ENCODE measurements at places on chromosomes 12 and 14. TPM values are rescaled to one million over a fixed set of nuclear protein-coding genes. Genes with fewer than 3 reads are reported as not detected.
A peak's percentile ranks its signal among the peaks of the same experiment; 100 is the strongest.

LEMD3 gene
- total RNA-seq: 68.9 TPM

KLHL33 gene
- total RNA-seq: 0.72 TPM

NANOG gene
- total RNA-seq: not detected

IPO4 gene
- 33.7 TPM for total RNA-seq

TC2N gene
- 138 TPM for total RNA-seq

CYP46A1 gene
- total RNA-seq: not detected

GNB3 gene
- not detected for total RNA-seq

GRCh38 chr12:76031081-76031413 lies 529 bp downstream of the PHLDA1 start:
- peak overlapping the region; percentile 88 for H3K27ac ChIP-seq
- H3K4me3 ChIP-seq: peak overlapping the region; percentile 84
- no peaks in the 10 kb centered on the region for H3K36me3 ChIP-seq
- no peaks in the 10 kb centered on the region for H3K27me3 ChIP-seq

GRCh38 chr12:99311373-99311772 lies 336.2 kb upstream of the GARIN6 start:
- no peaks in the 10 kb centered on the region for H3K4me1 ChIP-seq
- no peak for DNase-seq
- no peak overlapping the region for H3K27ac ChIP-seq
- H3K27me3 ChIP-seq: no peaks in the 10 kb centered on the region
- no peak overlapping the region for H3K4me3 ChIP-seq

GRCh38 chr12:31817120-31817519 lies 88.3 kb upstream of the AMN1 start:
- H3K36me3 ChIP-seq: no peaks in the 10 kb centered on the region
- H3K27me3 ChIP-seq: no peaks in the 10 kb centered on the region
- H3K27ac ChIP-seq: no peak overlapping the region
- no peak overlapping the region for H3K4me3 ChIP-seq
- DNase-seq: no peak
- no peaks in the 10 kb centered on the region for H3K4me1 ChIP-seq

DNA sequence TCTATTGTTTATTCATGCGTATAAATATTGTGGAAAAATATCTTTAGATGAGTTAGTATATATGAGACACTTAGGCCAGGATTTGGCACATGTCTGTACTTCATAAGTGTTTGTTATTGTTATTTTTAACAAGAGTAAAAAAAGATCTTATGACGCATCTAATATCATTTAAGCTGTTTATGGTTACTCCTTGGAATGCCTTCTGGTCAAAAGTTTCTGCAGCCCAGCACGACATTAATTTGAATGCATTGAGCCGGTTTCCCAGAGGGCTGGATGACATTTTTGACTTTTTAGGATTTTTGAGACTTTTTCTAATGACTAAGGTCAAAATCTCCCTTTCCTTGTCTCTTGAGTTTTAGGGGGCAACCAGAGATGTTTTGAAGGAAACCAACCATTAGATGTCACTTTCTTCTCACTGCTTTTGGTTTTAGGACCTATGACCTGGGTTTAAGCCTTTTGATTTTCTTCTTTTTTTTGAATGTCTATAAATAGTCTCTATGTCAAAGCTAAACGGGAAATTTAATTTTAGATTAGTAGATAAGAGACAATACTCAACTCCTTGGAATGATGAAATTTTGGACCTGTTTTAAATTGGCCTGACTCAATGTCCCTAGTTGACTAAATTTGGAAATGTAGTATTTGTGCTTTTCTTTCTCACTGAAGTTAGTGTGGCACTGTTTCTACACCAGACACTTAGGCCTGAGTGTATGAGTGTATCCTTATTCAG lies 215.5 kb downstream of the AEBP2 start:
- no peak for DNase-seq
- no peaks in the 10 kb centered on the region for H3K27me3 ChIP-seq
- H3K4me3 ChIP-seq: no peak overlapping the region

GRCh38 chr12:29578731-29579130 lies 81.2 kb upstream of the OVCH1 start:
- no peaks in the 10 kb centered on the region for H3K4me1 ChIP-seq
- no peak overlapping the region for H3K27ac ChIP-seq
- no peaks in the 10 kb centered on the region for H3K36me3 ChIP-seq
- H3K27me3 ChIP-seq: no peaks in the 10 kb centered on the region
- H3K4me3 ChIP-seq: no peak overlapping the region

DNA sequence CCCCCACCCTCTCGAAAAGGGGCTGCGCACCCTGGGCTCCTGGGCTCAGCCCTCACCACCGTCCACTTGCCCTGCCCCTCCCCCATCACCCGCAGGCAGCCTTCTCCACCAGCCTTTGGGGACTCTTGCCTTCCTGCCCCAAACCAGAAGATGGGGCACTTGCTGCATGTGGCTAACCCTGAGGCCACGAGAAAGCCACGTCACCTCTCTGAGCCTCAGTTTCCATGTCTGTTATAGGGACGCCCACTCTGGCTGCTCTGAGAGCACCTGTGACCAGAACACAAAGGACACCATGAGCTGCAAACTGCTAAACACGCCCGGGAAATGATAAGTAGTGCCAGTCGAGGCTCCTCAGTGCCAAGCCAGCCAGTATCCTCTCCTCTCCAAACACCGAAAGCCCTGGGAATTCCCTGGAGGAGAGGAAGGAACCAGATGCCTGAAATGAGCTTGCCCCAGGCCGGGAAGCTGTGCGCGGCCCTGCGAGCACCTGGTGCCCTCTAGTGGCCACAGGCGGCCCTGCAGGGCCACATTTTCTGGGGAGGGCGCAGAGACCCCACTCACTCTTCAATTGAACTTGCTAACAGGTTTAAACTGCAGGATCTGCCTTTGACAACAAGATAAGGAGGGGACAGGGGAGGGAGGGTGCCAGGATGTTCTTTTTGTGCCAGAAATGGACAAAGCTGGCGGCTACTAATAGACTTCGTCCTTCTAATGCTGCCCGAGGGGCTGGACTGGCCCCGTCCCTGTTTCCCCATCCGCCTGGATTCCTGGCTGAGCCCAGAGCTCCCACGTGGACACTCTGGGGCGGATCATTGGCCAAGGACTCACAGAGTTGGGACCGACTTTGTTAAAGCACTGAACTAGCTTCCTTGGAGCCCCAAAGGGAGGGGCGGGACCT lies 10.2 kb upstream of the SERPINA9 start:
- H3K4me1 ChIP-seq: peaks cover 6% of the 10 kb centered on the region
- H3K27me3 ChIP-seq: no peaks in the 10 kb centered on the region
- DNase-seq: no peak
- H3K4me3 ChIP-seq: no peak overlapping the region
- H3K36me3 ChIP-seq: no peaks in the 10 kb centered on the region

GRCh38 chr12:94717656-94718055 lies 67.3 kb upstream of the TMCC3 start:
- no peaks in the 10 kb centered on the region for H3K36me3 ChIP-seq
- peaks cover 3% of the 10 kb centered on the region for H3K27me3 ChIP-seq
- no peak overlapping the region for H3K27ac ChIP-seq
- no peak for DNase-seq
- H3K4me3 ChIP-seq: no peak overlapping the region

DNA sequence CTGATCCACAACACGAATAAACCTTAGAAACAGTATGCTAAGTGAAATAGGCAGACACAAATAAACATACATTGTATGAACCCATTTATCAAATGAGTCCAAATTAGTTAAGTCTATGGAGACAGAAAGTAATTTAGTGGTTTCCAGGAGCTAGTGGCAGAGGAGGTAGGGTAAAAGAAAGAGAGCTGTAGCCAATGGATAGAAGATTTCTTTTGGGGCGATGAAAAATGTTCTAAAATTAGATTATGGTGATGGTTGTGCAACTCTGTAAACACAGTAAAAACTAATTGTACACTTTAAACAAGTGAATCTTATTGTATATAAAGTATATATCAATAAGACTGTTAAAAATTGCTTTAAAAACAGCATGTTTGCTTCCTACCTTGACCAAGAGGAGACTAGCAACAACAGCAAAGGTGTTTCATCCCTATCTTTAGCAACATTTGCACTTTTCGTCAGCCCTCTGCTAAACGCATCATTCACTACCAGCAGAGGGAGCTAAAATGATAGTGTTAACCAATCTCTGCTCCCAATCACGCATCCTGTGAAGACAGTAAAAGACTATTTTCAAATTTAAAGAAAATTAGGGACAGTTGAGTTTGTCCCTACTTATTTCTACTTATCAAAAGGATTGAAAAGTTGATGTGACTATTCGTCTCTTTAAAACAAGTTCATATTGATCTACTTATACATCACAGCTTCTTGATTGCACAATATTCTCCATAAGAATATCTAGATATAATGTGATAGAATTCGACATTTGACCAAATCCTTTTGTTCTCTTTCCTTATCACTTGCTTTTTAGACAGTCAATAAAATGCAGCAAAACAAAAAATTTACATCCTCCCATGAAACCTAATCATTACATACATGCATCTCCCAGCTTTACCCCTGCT lies 24.0 kb upstream of the LGR5 start:
- no peak overlapping the region for H3K4me3 ChIP-seq
- no peaks in the 10 kb centered on the region for H3K4me1 ChIP-seq
- H3K36me3 ChIP-seq: no peaks in the 10 kb centered on the region
- peak; percentile 40 for DNase-seq
- H3K27ac ChIP-seq: no peak overlapping the region

- H3K27me3 ChIP-seq: no peaks in the 10 kb centered on the region
- peaks cover 11% of the 10 kb centered on the region for H3K4me1 ChIP-seq
- peaks cover 13% of the 10 kb centered on the region for H3K36me3 ChIP-seq
- H3K27ac ChIP-seq: peak overlapping the region; percentile 19
- H3K4me3 ChIP-seq: no peak overlapping the region
These were observed 19.4 kb downstream of the GPR132 start for GRCh38 chr14:105045710-105046326.

GRCh38 chr12:59803735-59804134 lies 207.9 kb downstream of the SLC16A7 start:
- DNase-seq: no peak
- H3K4me3 ChIP-seq: no peak overlapping the region
- H3K27me3 ChIP-seq: no peaks in the 10 kb centered on the region
- no peaks in the 10 kb centered on the region for H3K36me3 ChIP-seq
- H3K27ac ChIP-seq: no peak overlapping the region

- no peaks in the 10 kb centered on the region for H3K27me3 ChIP-seq
- no peak overlapping the region for H3K27ac ChIP-seq
- DNase-seq: no peak
- no peaks in the 10 kb centered on the region for H3K36me3 ChIP-seq
- no peaks in the 10 kb centered on the region for H3K4me1 ChIP-seq
These were observed 217.3 kb downstream of the C12orf75 start for GRCh38 chr12:105547786-105548185.

All from CD4-positive, CD25-positive, alpha-beta regulatory T cell (primary cell).